MCF 10A (cell line): ENCODE measurements at places on chromosomes 1 and 21. TPM values are rescaled to one million over a fixed set of nuclear protein-coding genes. Genes with fewer than 3 reads are reported as not detected.

GRCh38 chr1:201605385-201606010 is 66.6 kb downstream of the NAV1 start:
- DNase-seq: no peak

- DNase-seq: no peak
Measured at GRCh38 chr1:47821760-47822159, 175.4 kb downstream of the TRABD2B start.

GRCh38 chr1:8255712-8256111 is 62.2 kb upstream of the SLC45A1 start:
- DNase-seq: no peak

- no peak for DNase-seq
Measured at GRCh38 chr1:116457946-116458604, 85.0 kb downstream of the ATP1A1 start.

- DNase-seq: no peak
Measured at GRCh38 chr21:45969921-45970673, 11.5 kb upstream of the COL6A1 start.

- DNase-seq: no peak
Measured at GRCh38 chr1:221228594-221228993, 349.4 kb downstream of the HLX start.

Gene BSDC1
- total RNA-seq: 52.6 and 56.2 TPM in 2 replicates

- no peak for DNase-seq
Measured at GRCh38 chr1:188140958-188141357, 1312.2 kb downstream of the PLA2G4A start.

Gene FMO2
- not detected in 2 replicates for total RNA-seq

DNA sequence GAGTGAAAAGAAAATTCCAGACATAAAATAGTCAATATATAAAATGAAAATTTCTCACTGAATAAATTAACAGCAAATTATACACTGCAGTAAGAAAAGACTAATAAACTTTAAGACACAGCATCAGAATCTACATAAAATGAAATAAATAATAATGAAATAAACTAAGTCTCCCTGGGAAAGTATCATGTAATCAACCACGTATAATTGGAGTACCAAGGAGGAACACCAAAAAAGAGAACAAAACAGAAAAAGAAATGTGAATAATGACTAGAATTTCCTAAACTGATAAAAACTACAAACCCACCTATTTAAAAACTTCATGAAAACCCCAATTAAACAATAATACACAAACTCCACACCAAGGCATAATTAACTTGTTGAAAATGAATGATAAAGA is 43.6 kb downstream of the SASS6 start:
- no peak for DNase-seq

- DNase-seq: no peak
Measured at GRCh38 chr21:38995071-38995669, 188.1 kb downstream of the PSMG1 start.

DNA sequence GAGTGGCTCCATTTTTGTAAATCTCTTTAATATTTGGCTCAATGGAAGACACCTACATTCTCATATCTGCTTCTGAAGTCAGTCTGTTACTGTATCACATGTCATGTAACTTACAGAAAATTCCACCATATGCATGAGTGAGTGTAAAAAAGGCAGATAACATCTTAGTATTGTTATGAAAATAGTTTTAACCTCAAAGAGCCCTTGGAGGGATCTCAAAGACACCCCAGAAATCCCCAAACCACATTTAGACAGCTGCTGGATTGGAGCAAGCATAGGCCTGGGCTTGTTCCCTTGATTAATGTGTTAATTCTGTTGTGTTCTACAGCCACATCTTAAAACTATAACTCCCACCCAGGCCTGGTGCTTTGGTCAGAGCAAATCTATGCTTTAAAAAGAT is 16.9 kb downstream of the MACO1 start:
- no peak for DNase-seq

Gene OR14A2
- not detected in 2 replicates for total RNA-seq

- DNase-seq: no peak
Measured at GRCh38 chr1:177216587-177217202, 45.9 kb downstream of the BRINP2 start.

DNA sequence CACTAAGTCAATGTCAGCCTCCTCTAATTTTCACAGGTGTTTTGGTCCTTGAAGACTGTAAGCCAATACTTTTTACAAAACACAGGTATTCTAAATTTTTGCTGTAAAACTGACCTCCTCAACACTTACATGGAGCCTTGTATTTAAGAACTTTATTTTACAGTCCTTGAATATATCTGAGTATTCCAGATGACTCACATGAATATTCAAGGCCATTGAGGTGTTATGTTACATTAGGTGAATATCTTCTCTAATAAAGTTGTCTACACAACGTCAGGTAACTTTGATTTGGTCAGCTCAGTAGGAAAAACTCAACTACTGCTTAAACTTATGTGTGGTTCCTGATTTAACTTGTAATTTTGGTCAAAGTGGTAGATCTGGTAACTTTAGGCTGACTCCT is 254.2 kb downstream of the OLFM3 start:
- no peak for DNase-seq

DNA sequence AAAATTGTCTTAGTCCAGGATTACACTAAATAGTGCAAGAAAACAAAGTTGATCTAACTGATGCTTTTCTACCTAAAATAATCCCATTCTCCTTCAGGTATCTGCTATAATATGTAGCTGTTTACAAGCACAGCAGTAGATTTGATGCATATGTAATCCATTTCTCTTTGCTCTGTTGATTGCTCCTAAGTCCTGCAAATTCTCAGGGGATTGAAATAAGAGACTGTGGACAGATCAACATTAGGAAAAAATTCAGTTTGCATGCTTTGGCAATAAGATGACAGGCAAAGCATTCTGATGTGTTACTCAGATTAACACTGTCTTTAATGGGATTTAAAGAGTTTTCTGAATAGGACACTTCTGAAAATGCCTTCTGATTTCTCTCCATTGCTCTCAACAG is 34.7 kb downstream of the RNF11 start:
- DNase-seq: no peak

DNA sequence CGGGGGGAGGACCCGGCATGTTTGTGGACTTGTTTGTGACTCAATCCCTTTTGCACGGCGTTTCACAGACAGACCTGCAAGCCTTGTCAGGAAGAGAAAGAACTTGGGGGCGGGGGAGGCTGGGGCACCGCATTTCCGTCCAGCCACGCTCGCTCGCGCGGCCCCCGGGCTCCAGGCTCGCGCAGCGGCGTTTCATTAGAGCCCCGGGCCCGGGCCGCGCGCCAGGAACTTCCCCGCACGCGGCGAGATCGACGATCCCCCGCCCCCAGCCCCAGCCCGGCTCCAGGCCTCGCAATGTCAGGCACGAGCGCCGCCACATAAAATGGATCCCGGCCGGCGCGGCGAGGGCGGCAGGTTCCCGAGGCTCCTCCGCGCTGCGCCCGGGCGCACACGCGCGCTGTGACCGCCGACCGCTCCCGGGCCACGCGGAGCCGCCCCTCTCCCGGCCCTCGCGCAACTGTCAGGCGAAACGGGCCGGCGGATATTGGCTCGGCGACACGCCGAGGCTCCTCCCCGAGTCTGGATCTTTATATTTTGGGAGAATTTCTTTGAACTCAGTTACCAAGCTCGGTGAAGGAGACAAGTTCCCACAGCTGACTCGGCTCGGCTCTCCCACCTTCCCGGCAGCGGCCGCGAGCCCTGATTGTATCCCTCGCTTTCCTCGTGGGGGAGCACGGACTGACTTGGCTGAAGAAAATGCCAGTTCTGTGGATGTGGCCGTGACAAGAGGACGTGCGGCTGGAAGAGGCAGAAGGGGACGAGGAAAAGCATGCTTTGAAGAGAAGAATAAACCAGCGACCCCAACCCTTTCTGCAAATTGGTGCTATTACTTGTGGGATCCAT is at the start of gene KIF26B:
KIF26B (plus strand) TSS at position 557 of the 843 bp plus-strand sequence. CDS start 440 bp downstream, outside the sequence.
- peak; percentile 66 for DNase-seq

DNA sequence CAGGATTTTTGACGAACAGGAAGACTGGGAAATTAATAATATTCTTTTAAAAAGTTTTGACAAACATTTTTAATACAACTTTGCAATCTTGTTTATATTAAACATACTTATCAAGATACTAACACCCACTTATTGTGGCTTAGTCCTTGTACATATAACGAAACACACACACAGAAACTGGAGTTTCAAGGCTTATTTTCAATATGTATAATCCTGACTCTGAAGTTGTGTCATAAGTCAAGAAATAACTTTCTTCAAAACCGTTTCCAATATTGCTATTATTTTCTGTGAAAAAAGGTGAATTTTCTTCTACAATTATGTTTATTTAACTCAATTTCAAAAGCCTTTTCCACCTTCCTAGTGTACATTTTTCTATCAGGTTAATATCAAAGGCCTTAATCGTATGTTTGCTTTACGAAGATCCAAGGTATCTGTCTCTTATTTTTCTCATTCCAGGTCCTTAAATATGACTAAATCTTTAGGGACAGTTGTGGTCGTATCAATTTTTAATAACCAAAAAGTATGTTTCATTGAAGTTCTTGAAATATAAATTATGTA is 1.8 kb downstream of the CDKN2C start:
- no peak for DNase-seq

- no peak for DNase-seq
Measured at GRCh38 chr1:91797164-91797563, 88.8 kb downstream of the TGFBR3 start.

DNA sequence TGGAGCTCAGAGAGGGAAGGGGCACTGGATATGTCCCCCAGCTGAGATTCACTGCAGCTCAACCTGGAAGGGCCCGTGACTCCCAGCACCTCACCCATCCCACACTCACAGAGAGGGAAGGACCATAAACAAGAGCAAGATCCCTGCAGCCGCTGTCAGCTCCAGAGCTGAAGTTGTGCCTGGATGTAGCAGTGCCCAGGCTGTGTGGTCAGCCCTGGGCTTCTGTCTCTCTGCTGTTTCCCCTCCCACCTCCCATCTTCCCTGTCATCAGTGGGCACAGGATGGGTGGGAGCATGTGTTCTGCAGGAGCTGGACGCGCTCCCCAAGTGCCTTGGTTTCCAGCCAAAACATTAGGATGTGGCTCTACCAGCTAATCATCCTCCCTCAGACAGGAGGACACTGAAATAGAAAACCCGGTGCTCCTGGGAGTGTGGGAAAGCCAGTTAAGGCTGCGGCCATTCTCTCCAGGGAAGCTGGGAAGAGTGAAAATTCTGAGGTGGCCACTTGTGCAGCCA is 282.7 kb downstream of the NPHP4 start:
- no peak for DNase-seq

DNA sequence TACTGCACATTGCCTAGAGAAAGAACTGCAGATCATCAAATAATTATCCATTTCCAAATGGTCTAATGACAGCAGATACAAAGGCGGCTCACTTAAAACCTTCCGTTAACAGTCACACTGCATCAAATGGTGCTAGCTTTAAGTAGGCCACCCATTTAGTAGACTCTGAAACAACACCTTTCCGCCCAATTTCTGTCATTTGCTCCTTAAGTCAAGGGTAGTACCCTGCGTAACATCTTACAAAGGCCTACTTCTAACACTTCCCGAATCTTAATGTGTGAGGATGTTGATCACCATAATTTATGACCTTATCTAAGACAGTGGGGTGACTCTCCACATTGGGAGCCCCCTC is 692 bp upstream of the RALGPS2 start:
- DNase-seq: no peak

- no peak for DNase-seq
Measured at GRCh38 chr1:119915517-119915916, 19.2 kb upstream of the ADAM30 start.

- peak; percentile 63 for DNase-seq
Measured at GRCh38 chr1:206834711-206835110, 30.7 kb upstream of the IL20 start.

Gene FAAH
- total RNA-seq: 17.3 and 19.3 TPM in 2 replicates

Gene CBR1
- 35.8 and 38.6 TPM in 2 replicates for total RNA-seq

DNA sequence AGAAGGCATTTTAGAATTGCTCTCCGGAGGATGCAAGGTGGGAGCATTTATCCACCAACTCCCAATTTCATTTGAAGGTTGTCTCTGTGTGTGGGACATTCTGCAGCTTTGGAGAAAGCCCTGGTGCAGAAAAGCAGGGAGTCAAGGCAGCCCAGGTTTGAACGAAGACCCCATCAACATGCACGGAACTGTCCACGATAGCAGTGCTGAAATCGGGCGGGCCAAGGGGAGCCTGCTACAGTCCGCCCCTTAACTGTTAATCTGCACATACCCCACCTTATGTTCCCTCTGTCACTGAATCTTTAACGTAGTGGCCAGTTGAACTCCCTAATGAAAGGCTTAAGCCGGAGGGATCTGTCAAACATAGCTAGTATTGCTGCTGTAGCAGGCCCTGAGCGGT is 68.8 kb upstream of the C1orf174 start:
- no peak for DNase-seq

Gene ITLN2
- 0.27 TPM in 1 of 2 replicates, not detected in the other for total RNA-seq

DNA sequence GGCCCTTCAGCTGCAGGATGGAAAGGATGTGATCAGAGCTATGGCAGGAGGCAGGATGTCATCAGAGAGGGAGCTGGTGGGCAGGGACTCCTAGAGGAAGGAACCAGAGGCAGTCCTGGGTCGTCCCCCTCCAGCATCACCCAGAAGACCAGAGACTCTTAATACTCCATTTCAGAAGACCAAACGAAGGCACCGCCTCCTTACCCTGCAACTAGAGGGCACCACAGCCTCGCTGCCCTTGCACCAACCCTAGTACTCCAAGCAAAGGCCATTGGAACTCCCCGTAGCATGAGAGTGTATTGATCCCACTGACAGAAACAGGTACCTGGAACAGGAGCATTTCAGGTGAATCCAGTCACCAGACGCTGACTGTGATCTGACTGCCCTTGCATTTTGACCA is 598.1 kb downstream of the NPHP4 start:
- peak; percentile 7 for DNase-seq

GRCh38 chr1:170734412-170735175 is 70.7 kb downstream of the PRRX1 start:
- no peak for DNase-seq

Gene NCAM2
- not detected in 2 replicates for total RNA-seq

Gene NBPF9
- 50.7 and 51.4 TPM in 2 replicates for total RNA-seq

- peak; percentile 40 for DNase-seq
Measured at GRCh38 chr1:91744953-91745639, 140.9 kb downstream of the TGFBR3 start.

Gene KIAA0040
- 26.7 and 27.7 TPM in 2 replicates for total RNA-seq

DNA sequence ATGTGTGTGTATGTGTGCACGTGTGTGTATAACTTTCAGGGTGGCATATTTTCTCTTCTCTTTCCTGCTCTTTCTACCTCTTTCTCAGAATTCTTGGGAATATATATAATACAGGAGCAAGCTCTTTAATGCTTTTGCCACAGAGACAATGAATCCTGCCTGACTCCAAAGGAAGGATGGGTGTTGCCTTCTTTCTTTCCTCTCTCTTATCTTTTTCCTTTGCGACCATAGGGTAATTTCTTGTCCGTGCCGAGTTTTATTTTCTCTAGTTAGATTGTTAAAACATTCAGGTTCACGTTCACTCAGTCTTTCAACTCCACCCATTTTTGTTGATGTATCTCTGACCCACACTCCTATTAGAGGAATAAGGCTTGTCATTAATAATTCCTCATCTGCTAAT is 129.0 kb upstream of the C1orf21 start:
- DNase-seq: no peak
